Osteocyte (in vitro differentiated cells): ENCODE measurements at places on chromosomes 12 and 14. TPM values are rescaled to one million over a fixed set of nuclear protein-coding genes. Genes with fewer than 3 reads are reported as not detected.

DNA sequence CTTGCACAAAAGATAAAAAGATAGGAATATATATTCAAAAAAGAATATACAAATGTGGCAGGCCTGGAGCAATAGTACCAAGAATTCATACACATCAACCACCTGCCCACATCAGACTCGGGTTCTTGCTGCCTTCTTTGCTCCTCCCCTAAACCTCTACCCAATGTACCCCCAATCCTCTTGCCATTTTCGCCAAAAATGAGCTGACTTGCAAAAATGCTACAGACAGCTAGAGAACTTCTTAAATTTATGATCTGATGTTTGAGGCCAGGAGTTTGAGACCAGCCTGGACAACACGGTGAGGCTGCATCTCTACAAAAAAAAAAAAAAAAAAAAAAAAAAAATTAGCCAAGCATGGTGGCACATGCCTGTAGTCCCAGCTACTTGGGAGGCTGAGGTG lies 42.9 kb upstream of the SAV1 start:
- no peak overlapping the region for H3K4me3 ChIP-seq
- no peak overlapping the region for H3K27ac ChIP-seq
- H3K27me3 ChIP-seq: no peaks in the 10 kb centered on the region
- DNase-seq: no peak

GRCh38 chr12:56941299-56942017 lies 7.2 kb upstream of the SDR9C7 start:
- peaks cover 11% of the 10 kb centered on the region for H3K4me1 ChIP-seq
- peak overlapping the region; percentile 48 for H3K27ac ChIP-seq
- peaks cover 35% of the 10 kb centered on the region for H3K27me3 ChIP-seq
- H3K4me3 ChIP-seq: no peak overlapping the region
- H3K36me3 ChIP-seq: no peaks in the 10 kb centered on the region
- peak; percentile 67 for DNase-seq

DNA sequence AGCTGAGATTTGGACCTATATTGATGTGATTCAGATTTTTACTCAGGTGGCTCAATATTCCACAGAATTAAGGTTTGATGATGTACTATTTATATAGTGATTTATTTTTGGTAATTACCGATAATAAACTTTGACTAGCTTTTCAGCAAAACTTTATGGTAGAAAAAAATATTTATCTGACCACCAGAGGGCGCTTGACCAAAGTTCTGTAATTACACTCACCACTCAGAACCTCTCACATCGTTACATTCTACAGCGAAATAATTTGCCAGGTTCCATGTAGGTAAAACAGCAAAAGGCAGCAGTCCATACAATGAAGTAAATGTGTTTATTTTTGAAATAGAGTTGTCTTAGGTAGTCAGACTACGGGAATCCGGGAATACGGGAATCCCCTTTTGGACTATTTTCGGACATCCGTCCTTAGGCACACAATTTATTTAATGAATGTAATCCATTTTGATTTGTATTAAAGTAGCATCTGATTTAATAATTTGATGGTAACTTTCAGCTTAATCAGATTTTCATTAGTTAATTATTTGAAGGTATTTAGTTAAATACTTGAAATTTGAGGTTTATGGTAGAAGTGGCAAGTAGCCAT lies 143.0 kb upstream of the DDHD1 start:
- no peak overlapping the region for H3K27ac ChIP-seq
- peaks cover 17% of the 10 kb centered on the region for H3K27me3 ChIP-seq
- DNase-seq: no peak
- no peaks in the 10 kb centered on the region for H3K36me3 ChIP-seq

DNA sequence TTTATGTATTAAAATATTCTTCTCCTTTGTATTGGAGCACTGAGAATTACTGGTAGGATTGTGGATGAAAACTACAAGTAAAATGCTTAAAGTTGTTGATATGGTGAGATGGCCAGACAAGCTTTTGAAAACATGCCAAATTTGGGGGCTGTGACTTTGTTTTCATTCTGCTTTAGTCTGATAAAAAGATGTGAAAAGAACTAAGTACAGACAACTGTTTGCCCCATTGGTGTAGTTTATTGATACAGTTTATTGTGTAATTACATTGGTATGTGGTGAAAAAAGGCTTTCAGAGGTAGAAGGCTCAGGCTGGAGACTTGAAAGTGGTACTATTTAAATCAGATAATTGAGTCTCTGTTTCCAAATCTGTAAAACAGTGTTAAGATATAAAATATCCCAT lies 746.8 kb downstream of the DIO2 start:
- no peak overlapping the region for H3K4me3 ChIP-seq
- DNase-seq: no peak
- peaks cover 4% of the 10 kb centered on the region for H3K4me1 ChIP-seq
- no peaks in the 10 kb centered on the region for H3K27me3 ChIP-seq
- peaks cover 5% of the 10 kb centered on the region for H3K36me3 ChIP-seq
- no peak overlapping the region for H3K27ac ChIP-seq

DNA sequence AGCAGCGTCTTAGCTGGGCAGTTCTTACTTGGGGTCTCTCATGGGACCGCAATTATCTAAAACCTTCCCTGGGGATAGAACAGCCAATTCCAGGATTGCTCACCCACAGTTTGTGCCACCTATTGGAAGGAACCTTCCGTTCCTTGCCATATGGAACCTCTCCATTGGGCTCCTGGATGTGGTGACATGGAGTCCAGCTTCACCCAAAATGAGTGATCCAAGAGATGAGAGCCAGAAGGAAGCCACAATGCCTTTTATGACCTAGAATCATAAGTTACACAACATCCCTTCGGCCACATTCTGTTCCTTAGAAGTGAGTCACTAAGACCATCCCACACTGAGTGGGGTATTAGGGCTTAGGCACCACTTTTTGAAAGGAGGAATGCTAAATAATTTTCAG lies 164.4 kb downstream of the FBXL14 start:
- H3K36me3 ChIP-seq: no peaks in the 10 kb centered on the region
- no peak overlapping the region for H3K27ac ChIP-seq
- H3K27me3 ChIP-seq: no peaks in the 10 kb centered on the region

GRCh38 chr14:93103392-93104080 lies 12.2 kb downstream of the ITPK1 start:
- H3K27ac ChIP-seq: no peak overlapping the region
- H3K4me3 ChIP-seq: no peak overlapping the region
- H3K36me3 ChIP-seq: no peaks in the 10 kb centered on the region
- peaks cover 13% of the 10 kb centered on the region for H3K4me1 ChIP-seq
- DNase-seq: no peak

- H3K27ac ChIP-seq: peak within 1 kb of the TSS; percentile 98
- peaks cover 74% of the 10 kb centered on the region for H3K4me1 ChIP-seq
- H3K27me3 ChIP-seq: no peaks in the 10 kb centered on the region
- H3K4me3 ChIP-seq: peak within 1 kb of the TSS; percentile 95
- DNase-seq: no peak
Observed at GRCh38 chr12:47819896-47820630, at the start of gene HDAC7. Gene HDAC7 (minus strand): TSS chr12:47819903. CDS start chr12:47819785, 118 bp downstream.

DNA sequence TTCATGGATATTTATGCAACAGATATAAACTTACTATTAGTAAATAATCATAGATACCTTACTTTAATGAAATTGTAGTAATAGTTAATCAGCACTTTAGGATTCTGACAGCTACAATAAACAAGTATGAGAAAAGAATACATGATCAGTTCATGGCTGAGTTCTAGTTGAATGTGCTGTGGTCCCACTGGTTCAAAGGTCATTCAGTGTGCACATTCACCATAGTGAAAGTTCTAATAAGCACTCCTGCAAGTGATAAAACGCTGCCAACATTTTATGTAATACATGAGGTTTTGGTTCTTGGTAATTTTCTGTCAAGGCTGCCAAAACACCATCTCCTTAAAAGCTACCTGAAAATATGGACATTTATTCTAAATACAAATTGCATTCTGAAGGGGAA lies 92.6 kb downstream of the NUMB start:
- H3K27ac ChIP-seq: no peak overlapping the region
- no peak overlapping the region for H3K4me3 ChIP-seq
- H3K27me3 ChIP-seq: no peaks in the 10 kb centered on the region

- H3K4me1 ChIP-seq: peaks cover 56% of the 10 kb centered on the region
- no peak for DNase-seq
- no peak overlapping the region for H3K4me3 ChIP-seq
Observed at GRCh38 chr12:3204143-3204542, 127.0 kb downstream of the TSPAN9 start.

GRCh38 chr14:37340353-37340752 lies 142.6 kb downstream of the MIPOL1 start:
- peaks cover 5% of the 10 kb centered on the region for H3K36me3 ChIP-seq
- no peaks in the 10 kb centered on the region for H3K27me3 ChIP-seq
- no peak for DNase-seq
- no peak overlapping the region for H3K27ac ChIP-seq
- H3K4me3 ChIP-seq: no peak overlapping the region

DNA sequence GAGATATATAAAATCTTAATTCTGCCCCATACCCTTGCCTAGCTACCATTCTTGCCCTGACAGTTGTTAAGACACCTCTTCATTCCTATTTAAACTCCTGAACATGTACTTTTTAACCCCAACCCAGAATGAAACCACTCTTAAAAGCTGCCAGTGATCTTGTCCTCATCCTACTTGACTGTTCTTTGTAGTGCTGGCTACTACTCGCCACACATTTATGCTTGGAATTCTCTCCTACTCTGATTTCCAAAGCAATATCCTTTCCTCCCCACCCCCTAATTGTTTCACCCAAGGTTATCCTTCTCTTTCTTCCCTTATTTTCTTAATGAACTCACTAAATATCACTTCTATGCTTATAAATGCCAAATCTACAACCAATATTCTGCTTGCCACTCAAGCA lies 4.1 kb downstream of the NFYB start:
- H3K27me3 ChIP-seq: no peaks in the 10 kb centered on the region
- H3K27ac ChIP-seq: no peak overlapping the region
- H3K36me3 ChIP-seq: peaks cover 20% of the 10 kb centered on the region
- H3K4me1 ChIP-seq: peaks cover 29% of the 10 kb centered on the region
- H3K4me3 ChIP-seq: no peak overlapping the region

IL31 gene
- total RNA-seq: not detected in 2 replicates

DPY19L2 gene
- 13.9 and 15.2 TPM in 2 replicates for total RNA-seq

DTX1 gene
- total RNA-seq: not detected in 2 replicates

CCDC88C gene
- 1.1 and 1.4 TPM in 2 replicates for total RNA-seq
